ENCODE measurements at places on chromosomes 5 and 9.
A peak's percentile ranks its signal among the peaks of the same experiment; 100 is the strongest.

- DNase-seq, result no peak
Observed at GRCh38 chr9:69497816-69498215, 172.8 kb downstream of the ENTREP1 start.

- no peak for DNase-seq
Observed at GRCh38 chr5:136516637-136517036, 151.3 kb upstream of the TRPC7 start.

GRCh38 chr9:98085944-98086343 lies 29.4 kb downstream of the NANS start:
- no peak for DNase-seq

- peak; percentile 98 for DNase-seq
Observed at GRCh38 chr9:128455849-128456612, at the start of gene ODF2. ODF2 (plus strand) TSS chr9:128456006; CDS start chr9:128456092, 86 bp downstream.

DNA sequence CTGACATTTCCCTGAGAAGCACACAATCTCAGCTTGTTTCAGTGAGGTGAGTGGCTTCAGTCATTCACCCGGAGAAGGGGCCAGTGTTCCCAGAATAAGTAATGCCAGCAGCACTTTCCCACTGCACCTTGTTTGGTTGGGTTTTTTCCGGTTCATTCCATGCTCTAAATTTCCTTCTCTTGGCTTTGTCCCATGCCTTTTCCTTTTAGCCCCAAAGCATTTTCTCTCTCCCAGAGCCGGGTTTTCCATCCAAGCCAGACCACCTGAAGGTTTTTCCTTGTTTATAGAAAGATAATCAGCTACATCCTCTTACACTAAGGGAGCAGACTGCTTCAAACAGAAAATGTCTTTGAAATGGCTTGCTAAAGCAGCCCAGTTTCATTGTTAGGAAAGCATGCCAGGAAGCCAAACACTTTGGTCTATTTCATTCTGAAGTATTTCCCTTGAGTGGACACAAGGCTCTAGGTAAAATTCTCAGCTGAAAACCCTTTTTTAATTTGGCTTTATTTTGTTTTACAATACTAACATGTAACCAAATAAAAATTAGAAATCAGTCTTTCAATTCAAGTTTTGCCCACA lies 501.6 kb downstream of the DTWD2 start:
- no peak for DNase-seq

GRCh38 chr5:21397693-21398092 lies 1409.7 kb upstream of the CDH18 start:
- no peak for DNase-seq

DNA sequence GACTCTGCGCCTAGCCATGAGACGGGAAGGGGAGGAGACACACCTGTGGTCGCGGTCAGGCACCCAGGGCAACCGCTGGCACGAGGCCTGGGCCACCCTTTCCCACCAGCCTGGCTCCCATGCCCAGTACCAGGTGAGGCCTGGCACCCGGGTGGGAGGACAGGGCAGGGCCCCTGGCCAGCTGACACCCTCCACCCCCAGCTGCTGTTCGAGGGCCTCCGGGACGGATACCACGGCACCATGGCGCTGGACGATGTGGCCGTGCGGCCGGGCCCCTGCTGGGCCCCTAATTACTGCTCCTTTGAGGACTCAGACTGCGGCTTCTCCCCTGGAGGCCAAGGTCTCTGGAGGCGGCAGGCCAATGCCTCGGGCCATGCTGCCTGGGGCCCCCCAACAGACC lies 5.0 kb downstream of the MAMDC4 start:
- no peak for DNase-seq

GRCh38 chr9:5459289-5459829 lies 9.0 kb downstream of the CD274 start:
- DNase-seq, result no peak

GRCh38 chr5:116507941-116508655 lies 66.5 kb downstream of the SEMA6A start:
- DNase-seq, result no peak

DNA sequence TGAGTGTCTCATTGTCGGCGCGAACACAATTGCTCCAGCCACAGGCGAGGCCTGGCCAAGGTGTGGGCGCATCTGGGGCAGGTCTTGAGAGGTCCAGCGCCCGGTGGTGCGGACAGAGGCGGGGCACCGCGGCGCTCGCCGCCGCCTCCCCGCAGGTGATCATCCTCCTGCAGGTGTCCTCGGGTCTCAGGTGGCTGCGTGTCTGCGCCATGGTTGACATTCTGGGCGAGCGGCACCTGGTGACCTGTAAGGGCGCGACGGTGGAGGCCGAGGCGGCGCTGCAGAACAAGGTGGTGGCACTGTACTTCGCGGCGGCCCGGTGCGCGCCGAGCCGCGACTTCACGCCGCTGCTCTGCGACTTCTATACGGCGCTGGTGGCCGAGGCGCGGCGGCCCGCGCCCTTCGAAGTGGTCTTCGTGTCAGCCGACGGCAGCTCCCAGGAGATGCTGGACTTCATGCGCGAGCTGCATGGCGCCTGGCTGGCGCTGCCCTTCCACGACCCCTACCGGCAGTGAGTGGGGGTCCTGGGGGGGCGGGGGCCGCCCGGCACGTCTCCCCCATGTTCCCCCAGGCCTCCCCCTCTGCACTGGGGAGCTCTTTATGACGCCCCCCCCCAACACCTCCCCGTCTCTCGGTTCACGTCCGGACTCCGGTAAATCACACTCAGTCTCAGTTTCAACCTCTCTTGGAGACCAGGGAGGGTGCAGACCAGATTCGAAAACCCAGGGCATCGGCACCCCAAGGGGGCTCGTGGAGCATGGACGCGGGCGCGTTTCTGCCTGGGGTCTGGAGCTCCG lies 446 bp downstream of the NXNL2 start:
- peak; percentile 16 for DNase-seq

GRCh38 chr5:55446640-55447351 lies 88.0 kb downstream of the PLPP1 start:
- no peak for DNase-seq

GRCh38 chr9:84694248-84694647 lies 24.7 kb downstream of the NTRK2 start:
- DNase-seq, result no peak

DNA sequence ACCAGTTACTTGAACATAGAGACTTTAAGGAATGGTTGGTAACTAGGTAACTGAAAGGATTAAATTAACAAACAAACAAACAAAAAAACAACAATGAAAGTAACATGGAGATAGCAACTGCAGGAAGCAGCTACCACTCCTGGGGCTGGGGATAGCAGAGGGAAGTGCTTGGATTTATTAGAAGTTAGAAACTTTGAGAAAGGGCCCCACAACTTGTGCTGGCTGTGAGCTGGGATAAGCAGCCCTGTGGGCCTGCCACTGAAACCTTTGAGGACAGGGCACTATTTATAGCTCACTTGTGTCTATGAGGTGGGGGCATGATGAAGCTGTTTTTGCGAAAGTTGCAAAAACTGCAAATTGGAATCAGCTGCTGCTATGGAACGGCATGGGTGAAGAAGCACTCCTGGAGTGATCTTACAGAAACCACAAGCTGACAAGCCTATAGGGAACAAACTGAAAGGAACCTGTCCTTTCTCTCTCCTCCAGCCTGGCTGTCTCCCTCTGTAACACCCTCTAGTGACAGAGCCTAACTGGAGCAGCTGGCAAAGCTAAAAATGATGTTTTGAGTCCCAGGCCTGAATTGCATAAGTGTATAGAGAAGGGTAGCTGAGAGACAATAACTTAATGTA lies 91.4 kb upstream of the RANBP6 start:
- DNase-seq, result no peak

- DNase-seq, result no peak
Observed at GRCh38 chr9:88326936-88327335, 61.3 kb upstream of the SPIN1 start.

GRCh38 chr5:14830210-14831005 lies 41.2 kb downstream of the ANKH start:
- no peak for DNase-seq

DNA sequence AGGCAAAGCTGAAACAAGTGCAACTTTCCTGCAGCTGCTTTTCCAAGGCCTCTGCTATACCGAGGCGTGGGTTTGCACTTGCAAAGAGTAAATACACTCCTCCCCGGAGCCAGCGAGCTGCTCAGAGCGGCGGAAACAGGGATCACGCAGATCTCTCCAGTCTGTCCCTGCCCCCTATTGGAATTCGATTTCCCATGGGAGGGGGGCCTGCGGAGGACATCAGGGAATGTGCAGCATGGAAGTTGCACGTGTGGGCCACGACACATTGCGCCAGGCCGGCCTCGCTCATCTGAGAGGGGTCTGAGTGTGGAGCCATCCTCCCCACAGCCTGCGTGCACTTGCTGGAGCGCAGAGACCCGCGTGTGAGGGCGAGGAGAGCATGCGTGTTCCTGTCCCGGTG lies 104.3 kb upstream of the PHYKPL start:
- no peak for DNase-seq

DNA sequence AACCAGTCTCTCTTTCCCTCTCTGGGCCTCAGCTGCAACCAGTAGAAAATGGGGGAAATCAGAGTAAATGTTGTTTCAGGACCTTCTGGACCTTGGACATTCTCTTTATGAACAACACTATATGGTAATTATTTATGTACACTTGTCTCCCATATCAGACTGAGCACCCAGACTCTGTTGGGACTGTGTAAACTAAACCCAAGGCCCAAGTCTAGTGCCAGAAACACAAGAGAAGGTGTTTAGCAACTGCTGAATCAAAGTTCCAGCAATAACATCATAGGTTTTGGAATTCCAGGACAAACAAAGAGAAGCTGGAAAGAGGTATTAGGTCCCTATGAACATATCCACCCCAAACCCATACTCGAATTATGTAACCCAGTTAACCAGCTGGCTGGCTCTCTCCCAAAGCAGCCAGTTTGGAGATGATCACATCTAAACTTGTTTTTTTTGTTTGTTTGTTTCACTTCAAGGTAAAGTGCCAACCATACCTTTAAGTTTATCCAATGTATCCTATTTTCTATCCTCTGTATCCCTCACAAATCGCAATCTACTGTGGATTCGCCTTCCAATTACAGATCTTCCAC lies 1.9 kb upstream of the RNF38 start:
- no peak for DNase-seq

GRCh38 chr5:133370904-133371303 lies 241.4 kb downstream of the FSTL4 start:
- no peak for DNase-seq

GRCh38 chr5:174303035-174303434 lies 257.5 kb downstream of the NSG2 start:
- DNase-seq, result no peak

- no peak for DNase-seq
Observed at GRCh38 chr5:145245354-145245753, 589.8 kb downstream of the PRELID2 start.

DNA sequence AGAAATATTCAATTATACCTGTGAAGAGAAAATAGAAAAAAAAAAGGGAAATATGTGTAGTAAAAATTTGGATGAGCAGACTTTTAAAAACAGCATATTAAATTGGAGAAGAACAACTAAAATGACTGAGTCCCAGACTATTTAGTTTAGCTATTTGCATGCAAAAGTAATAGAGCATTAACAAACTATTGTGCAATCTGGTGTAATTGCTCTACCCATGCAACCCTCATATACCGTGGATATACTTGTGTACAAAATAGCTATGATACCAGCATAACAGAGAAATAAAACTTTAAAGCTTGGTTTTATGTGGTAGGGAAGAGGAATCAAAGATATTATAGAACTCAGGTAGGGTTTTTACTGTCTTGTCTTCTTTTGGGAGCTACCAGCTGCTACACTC lies 78.7 kb upstream of the PRDM9 start:
- no peak for DNase-seq

DNA sequence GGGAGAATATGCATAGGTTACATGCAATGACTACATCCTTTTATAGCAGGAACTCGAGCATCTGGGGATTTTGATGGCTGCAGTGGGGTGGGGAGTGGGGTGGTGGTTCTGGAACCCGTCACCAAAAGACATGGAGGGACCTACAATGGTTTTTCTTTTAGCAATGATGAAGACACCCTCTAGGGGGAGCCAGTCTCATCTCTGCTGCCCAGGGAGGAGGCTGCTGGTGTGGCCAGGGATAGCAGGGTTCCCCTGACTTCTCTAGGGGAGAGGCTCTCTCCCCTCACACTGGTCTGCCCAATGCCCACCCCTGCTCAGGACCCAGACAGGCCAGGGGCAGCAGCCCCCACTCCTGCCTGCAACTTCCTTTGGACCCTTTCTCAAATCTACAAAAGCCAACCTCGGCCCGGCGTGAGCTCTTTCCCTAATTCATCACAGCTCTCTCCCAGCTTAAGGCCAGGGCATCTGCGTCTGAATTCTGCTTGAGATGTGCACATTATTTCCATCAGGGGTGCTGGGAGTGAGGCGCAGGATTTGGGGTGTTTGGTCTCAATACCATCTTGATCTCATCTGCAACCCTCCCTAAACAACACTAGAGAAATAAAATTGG lies 73.6 kb upstream of the RETREG1 start:
- DNase-seq, result no peak

DNA sequence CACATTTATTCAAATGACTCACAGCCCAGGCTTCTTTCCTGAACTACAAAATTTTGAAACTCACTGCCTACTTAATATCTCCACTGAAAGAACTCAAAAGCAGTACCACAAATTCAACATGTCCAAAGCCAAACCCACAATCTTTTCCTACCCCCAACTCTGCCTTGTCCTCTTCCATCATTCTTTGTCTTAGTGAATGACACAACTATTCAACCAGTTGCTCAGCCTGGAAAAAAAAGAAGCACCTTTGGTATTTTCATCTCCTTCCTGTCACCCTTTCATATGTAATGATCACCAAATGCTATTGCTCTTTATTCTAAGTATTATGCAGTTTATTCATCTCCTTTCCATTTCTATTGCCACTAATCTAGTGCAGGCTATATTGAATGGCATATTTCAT lies 216.3 kb downstream of the TMEM232 start:
- no peak for DNase-seq

- DNase-seq, result no peak
Observed at GRCh38 chr9:85114799-85115198, 445.3 kb downstream of the NTRK2 start.

DNA sequence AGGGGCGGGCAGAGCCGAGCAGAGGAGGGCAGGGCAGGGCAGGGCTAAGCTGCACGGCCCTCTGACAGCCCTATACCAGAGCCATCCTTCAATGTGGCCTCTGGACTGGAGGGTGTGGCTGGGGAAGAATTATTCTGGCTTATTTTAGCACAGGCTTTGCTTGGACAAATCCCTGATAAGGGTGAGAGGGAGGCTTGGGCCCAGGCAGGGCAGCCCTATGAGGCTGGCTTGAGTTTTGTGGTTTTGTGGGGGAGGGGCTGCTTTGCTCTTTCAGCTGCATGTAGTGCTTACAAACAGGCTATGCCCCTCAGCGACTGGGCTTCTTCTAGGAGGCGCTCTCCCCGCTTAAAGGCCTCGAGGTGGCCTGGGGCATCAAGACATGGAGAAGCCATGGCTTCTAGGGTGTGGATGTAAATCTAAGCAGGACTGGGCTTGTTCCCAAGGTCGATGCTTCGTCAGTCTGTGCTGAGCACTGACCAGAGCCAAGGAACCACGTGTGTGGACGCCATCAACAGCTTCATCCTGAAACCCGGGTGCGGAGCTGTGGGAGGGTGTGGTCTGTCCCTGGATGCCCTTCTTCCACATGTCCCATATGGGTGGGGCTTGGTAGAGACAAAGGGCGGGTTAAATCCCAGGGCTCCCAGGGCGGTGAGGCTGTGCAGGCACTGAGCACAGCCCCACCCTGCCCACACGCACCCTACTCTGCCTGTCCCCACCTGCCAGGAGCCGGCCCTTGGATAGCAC lies 45.7 kb upstream of the IPPK start:
- DNase-seq, result no peak

- no peak for DNase-seq
Observed at GRCh38 chr9:115651461-115651860, 502.1 kb upstream of the PAPPA start.

GRCh38 chr9:125587819-125588460 lies 119.1 kb downstream of the MAPKAP1 start:
- no peak for DNase-seq

- peak; percentile 82 for DNase-seq
Observed at GRCh38 chr5:147805030-147805454, 22.5 kb upstream of the JAKMIP2 start.
